Suppressor macrophage treated with lipopolysaccharide for 1 hour (primary cell): ENCODE measurements at places on chromosomes 5 and 9.
A peak's percentile ranks its signal among the peaks of the same experiment; 100 is the strongest.

DNA sequence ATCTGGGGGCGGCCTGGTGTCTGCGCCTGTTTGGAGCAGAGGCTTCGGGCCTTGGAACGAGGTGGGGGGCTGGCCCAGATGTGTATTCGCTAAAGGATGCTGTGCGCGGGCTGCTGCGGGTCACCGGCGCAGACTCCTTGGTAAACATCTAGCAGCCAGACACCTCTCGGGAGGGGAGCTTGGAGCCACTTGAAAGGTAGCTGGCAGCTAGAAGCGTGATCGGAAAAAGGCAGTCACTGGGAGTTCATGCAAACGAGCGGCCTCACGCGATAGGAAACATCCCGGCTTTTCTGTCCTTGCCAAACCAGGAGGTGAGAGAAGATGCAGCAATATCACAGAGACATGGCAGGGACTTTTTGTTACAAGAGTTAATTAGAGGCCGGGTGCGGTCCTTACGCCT lies 8.1 kb downstream of the LAMC3 start:
- DNase-seq = no peak

GRCh38 chr5:87002485-87002884 lies 265.2 kb upstream of the RASA1 start:
- DNase-seq = peak; percentile 75

DNA sequence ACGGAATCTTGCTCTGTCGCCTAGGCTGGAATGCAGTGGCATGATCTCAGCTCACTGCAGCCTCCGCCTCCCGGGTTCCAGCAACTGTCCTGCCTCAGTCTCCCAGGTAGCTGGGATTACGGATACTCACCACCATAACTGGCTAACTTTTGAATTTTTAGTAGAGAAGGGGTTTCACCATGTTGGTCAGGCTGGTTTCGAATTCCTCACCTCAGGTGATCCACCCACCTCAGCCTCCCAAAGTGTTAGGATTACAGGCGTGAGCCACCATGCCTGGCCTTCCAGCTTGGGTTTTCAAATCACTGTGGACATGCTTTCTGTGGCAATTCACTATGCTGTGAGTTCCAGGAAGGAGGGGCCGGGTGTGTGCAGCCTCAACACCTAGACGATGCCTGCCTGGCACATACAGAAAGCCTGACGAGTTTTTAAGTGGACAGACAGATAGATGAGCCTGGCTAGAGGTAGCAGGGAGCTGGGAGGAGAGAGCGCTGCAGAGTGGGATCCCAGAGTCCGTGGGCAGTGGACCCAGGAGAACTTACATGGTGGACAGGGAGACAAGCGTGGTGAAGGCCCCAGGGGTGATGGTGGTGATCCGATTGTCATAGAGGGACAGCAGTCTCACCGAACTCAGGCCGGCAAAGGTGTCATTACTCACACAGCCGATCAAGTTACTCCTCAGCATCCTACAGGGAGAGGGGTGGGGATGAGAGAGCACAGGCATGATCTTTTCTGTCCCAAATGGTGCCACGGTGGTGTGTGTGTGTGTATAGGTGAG lies 173.4 kb upstream of the PANK3 start:
- no peak for DNase-seq

DNA sequence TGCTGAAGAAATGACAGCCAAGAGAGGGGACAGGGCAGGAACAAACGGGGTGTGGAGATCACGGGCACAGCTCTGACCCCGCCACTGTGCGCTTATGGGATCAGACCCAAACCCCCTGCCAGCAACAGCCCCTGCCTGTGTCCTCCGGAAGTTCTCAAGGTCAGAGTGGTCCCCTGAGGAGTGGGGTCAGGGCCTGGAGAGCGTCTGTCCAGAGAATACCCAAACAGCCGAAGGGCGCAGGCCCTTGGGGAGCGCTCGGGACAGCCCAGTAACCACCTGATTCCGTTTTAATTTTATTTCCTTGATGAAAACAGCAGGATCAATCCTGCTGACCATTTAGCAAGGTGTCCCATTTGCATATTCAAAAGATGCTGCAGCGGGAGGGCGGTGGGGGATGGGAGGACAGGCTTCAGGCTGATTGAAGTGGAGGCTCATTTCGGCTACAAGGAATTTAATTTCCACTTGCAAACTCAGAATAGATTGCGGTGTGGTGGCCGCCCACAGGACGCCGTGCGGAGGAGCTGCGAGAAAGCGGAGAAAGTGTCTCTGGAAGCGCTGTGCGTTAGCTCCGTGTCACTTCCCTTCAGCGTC lies 32.6 kb upstream of the TMEM250 start:
- no peak for DNase-seq

- DNase-seq = no peak
These were observed 8.5 kb downstream of the CPEB4 start for GRCh38 chr5:173896631-173897030.

DNA sequence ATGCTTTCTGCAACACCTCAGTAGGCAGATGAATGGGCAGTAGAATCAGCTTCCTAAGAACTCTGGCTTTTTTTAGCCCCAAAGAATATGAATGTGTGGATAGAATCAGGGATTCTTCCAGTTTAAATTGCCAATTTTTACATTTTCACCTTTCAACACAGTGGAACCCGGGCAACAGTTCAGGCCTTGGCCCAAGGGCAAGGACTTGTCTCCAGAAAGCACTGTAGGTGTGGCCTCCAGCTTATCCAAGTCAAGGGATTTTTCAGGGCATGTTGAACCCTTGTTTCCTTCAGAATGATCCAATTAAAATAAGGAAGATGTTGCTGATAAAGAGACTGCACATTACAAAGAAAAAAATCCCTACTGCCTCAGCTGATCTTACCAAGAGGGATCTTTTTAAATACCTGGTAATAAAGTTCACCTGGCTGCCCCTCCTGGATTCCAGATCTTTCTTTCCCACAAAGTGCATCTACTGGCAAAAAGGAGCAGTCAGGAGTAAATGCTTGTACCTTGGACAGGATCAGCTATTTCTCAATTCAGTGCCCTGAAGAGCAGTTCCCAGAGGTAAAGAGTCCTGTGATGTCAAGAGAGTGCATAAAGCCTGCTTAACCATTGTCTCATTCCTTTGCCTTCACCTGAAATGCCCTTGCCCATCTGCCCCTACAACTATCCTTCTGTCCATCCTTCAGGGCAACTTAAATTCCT lies 80.1 kb upstream of the PLPP6 start:
- no peak for DNase-seq

DNA sequence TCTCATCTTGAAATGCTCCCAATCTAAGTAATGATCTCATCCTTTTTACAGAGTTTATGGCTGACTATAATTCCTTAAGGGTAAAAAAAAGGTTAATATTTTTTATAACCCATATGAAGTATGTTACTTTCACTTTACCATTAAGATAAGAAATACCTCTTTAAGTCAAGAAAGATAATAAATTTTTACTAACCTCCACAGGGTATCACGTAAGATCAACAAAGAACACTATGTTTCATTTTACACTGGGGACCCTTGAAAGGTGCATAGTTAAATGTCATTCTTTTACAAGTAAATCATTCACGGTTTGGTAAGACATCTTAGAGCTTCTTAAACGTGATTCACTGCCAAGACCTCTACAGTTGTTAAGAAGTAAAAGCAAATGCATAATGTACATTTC lies 472.7 kb upstream of the CDH9 start:
- DNase-seq = no peak

DNA sequence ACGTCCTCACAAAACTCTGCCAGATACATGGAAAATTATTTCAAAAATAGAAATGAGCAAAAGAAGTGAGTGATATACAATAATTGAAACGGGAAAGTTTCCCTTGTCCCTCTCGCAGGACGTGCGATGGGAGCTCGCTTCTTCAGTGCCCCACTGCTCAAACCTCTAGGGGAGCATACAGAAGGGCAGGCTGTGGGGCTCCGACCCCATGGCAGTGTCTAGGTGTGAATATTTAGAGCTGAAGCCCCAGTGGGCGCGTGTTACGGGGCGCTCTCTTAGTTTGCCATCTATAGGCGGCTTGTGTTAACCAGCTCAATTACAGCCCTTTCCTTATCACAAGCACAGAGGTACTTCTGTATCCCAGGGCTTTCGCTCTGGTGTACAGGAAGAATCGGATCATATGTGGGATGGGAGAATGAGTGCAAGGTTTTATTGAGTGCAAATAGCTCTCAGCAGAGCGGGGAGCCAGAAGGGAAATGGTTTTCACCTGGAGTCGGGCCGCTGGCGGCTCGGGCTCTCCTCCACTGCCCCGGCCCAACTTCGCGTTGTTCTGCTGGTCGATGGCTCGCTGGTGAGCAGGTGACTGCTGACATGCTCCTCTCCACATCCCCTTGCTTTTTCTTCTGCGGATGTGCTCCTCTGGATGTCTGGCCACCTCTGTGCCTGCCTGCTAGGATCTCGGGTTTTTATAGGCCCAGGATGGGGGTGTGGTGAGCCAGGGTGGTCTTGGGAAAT lies 334.0 kb upstream of the PTPRD start:
- DNase-seq = no peak

DNA sequence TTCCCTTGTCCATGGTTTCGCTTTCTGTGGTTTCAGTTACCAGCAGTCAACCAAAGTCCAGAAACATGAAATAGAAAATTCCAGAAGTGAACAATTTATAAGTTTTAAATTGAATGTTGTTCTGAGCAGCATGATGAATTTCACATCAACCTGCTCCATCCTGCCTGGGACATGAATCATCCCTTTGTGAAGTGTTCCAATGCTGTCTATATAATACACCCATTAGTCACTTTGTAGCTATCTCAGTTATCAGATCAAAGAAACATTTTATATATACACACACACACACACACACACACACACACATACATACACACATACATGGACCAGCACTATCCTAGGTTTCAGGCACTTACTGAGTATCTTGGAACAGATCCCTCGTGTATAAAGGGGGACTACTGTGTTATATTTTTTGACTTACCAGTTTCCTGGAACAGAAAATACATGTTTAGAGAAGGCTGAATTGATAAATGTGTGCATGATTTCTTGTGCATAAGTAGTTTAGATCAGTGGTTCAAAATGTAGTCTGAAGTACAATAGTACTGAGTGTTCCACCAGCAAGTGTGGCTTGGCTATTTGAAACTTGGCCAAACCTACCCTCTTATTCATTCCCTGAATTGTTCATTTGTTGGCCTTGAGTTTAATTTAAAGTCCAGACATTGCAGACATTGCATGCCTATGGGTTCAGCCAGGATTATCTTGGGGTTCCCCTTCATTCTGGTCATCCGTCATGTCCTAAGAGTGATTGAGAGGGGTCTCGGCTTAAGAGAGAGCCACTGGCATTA lies 510.0 kb downstream of the GADD45G start:
- DNase-seq = no peak

DNA sequence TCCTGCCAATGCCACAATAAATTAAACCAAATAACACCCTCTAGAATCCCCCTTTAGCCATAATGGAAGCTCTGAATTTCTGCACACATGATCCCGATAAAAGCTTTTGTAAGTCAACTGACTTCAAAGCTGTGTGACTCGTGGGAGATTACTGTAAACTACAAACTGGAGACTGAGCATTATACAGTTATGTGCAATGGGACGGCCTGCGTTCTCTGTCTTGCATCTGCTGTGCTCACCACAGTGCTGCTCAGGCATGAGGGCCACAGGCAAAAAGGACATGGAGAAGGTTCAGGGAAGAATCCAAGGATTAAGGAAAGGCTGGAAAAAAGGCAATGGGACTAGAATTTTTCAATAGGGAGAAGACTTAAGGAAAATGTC lies 184.2 kb downstream of the FANCC start:
- no peak for DNase-seq

DNA sequence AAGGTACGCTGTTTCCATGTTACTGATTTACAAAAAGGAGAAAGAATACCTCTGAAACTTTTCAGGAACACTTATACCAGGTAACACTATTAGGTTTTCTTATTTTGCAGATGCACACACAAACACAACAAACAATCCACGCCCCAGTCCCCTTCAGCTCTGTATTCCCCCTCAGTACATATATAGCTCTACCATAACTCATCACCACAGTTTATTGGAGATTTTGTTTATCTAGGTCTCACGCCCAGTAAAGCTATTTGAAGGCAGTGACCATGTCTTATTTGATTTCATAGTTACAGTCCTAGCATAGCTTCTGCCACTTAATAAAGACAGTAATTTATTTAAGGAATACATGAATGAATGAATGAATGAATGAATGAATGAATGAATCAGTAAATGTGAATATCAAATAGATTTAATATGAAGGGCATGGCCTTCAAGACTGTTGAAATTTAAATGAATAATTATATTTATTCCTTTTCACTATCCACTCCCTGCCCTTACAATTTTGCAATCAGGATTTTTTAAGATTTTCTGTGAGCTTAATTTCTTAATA lies 32.9 kb downstream of the INVS start:
- no peak for DNase-seq

DNA sequence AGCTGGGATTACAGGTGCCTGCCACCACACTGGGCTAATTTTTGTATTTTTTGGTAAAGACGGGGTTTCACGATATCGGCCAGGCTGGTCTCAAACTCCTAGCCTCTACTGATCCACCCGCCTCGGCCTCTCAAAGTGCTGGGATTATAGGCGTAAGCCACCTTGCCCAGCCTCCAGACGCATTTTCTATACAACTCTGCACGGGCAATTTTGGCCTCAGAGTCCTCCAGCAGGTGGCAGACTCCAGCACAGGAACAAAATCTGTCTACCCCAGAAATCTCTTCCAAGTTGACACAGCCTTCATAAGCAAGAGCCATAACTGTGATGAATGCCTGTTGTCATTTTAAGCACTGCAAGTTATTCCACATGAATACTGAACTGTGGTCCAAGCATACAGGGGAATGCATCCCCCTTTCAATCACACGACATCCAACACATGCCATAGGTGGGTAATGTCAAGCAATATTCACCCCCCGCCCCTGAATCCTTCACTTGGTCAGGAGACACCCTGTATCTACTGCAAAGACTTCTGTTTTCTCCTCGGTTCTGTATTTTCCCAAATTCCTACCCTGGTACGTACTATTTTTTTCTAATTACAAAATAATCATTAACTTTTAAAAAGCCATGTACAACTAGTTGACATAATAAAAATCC lies 50.8 kb downstream of the ALDH7A1 start:
- peak; percentile 42 for DNase-seq

GRCh38 chr9:116937361-116937760 lies 250.3 kb downstream of the TRIM32 start:
- no peak for DNase-seq

DNA sequence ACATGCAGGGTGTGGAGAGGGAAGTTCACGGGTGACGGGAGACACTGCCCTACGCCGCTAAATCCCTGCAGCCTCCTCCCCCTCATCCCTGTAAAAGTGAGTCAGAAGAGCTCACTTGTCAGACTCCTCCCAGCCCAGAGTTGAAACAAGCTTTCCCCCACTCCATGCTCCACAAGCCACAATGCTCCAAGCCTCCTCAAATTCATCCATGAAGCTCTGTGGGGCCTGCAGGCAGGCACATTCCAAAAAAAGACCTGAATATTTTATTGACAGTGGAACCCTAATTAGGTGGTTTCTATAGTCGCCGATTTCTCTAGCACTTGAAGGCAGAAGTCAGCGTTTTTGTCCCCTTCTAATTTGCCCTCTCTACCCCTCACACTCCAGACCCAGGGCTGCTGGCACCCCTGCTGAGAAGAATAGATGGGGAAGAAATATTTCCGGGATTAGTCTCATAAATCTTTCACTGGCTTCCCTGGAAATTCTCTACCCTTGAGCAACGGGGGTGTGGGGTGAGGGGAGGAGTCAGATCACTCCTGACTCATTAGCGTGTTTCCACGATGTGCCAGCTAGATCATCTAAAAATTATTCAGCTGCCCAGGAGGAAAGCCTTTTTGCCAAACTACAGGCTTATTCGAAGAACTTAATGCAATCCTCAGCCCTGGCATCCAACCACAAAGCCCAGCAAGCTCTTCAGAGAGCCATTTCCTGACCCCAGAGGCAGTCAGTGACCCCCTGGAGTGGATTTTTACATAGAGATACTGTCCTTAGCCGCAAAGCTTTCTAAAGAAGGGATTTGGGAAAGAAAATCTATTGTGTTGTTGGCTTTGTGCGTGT lies 97.1 kb downstream of the ENC1 start:
- DNase-seq = peak; percentile 48
